ENCODE measurements at places on chromosomes 6 and 20.

- no peak for DNase-seq
Observed at GRCh38 chr6:45001663-45002062, 326.5 kb upstream of the RUNX2 start.

DNA sequence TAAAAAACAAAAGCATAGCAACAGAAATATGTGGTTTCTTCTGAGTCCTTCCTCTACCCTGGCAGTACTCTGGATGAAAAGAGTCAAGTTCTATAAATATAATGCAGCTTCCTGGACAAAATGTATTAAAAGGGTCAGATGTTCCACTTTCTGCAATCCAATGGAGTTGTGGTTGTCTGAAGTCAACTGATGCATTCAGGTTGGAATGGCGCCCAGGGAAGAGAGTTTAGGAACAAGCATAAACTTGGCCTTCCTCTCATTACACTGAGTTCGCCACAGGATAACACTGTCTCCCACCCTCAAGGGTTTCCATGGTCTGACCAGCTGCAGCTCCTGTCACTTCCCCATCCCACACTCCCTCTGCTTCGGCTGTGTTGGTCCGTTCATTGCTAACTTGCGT, 66.4 kb downstream of the PLEKHG1 start:
- no peak for DNase-seq

- no peak for DNase-seq
Observed at GRCh38 chr20:2399390-2399789, 18.7 kb downstream of the TGM6 start.

- no peak for DNase-seq
Observed at GRCh38 chr20:2528671-2529271, 7.6 kb upstream of the TMC2 start.

DNA sequence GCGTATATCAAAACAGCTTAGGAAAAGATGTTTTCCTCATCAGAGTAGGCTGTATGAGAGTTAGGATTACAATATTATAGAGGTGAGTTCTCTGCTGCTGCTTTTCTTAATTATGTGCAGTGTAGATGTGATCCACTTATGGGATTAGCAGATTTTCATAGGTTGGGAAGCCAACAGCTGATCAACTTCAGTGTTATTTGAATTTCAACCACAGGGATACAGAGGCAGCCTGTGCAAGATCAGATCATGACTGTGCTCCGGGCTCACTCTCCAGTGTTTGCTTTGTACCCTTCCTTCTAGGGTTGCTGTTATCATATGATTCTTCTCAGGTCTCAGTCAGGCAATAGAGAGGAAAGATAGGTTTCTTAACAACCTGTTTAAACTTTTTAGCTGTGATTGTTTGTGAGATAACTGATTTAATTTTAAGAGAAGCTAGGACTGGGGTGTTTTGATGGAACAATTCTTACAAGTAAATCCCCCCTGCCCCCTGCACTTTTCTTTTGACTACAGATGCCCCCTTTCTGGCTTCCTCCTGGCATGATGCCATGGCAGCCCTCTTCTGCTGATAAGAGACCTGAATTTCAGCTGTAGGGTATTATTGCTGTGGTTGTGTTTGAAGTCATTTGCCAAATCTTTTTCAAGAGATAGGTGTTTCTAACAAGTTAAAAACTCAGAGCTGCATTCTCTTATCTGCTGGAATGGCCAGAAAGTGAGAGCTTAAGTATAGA, 8.5 kb downstream of the RNF8 start:
- no peak for DNase-seq

DNA sequence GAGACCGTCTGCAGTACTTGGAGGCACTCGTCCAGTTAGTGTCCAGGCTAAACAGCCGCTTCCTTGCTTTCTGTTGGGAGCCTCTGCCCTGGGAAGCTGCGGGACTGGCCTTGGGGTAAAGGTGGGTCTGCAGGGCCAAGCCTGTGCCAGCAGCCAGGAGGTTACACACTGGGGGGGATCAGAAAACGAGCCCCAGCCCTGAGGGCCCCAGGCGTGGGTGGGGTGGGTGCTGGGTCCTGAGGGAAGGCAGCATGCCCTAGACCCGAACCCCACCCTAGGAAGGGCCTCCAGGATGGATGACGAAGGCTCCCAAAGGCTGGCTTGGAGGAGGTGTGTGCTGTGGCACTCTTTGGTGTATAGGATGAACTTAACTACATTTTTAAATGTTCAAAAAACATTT, 335.2 kb downstream of the ZFAND3 start:
- no peak for DNase-seq

GRCh38 chr6:119800526-119800925, 451.0 kb upstream of the MAN1A1 start:
- no peak for DNase-seq

DNA sequence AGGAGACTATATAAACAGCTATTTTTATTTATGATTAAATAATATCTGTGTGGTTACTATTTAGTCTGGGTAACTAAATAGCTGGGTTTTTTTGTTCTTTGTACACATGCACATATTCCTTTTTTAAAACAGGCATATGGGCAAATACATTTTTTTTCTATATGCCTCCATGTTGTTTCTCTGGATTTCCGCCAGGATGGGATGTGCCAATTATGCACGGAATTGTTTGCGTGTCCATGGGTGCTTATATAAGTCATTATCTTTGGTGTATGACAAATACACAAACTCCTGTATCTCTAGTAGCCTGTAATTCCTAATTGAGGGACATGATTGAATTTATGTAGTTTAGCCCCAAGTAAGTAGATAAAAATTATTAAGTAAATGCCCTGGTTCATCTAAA, 226.9 kb downstream of the BCKDHB start:
- DNase-seq: no peak

All from activated CD4-positive, alpha-beta T cell treated with anti-CD3 and anti-CD28 coated beads, Interleukin-2, amount 50 U/mL, for 4 hours (primary cell).